Kasumi-1 (cell line): ENCODE measurements at places on chromosomes 12 and 14.

GRCh38 chr12:95836185-95836609, 22.6 kb upstream of the SNRPF start:
- no peak for DNase-seq

- DNase-seq: no peak
Observed at GRCh38 chr14:94827711-94828447, 58.0 kb upstream of the GSC start.

DNA sequence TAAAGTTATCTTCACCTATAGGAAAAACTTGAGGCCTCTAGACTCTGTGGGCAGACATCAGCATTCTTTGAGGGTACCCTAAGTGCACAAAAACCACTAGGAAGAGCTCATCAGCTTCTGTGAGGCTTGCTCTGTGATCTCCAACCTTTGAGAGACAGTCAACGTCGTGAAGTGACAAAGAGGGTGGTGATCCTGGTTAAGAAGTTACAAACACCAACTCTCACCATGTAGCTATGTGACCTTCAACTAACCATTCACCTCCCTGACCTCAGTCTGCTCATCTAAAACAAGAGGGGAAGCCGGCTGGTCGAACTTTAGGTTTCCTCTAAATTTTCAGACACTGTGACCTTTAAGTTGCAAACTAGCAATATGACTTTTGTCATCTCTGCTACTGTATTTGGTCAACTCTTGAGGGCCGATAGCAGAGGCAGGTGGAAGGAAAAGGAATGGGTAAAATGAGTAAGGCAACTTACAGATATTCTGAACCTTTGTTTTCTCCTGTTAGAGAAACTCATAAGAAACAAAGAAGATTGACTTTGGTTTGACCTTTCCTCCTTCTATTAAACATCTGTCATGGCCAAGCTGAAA, 103.2 kb upstream of the PARP11 start:
- DNase-seq: no peak

- DNase-seq: no peak
Observed at GRCh38 chr14:88411039-88411438, 25.6 kb downstream of the SPATA7 start.

GRCh38 chr12:18207266-18207665, 54.1 kb upstream of the PIK3C2G start:
- DNase-seq: no peak
